ENCODE measurements at places on chromosomes 3 and 15.

GRCh38 chr3:127929818-127930413 is 14.9 kb downstream of the KBTBD12 start:
- H3K4me3 ChIP-seq = no peak overlapping the region
- DNase-seq = no peak
- H3K36me3 ChIP-seq = peaks cover 51% of the 10 kb centered on the region

DNA sequence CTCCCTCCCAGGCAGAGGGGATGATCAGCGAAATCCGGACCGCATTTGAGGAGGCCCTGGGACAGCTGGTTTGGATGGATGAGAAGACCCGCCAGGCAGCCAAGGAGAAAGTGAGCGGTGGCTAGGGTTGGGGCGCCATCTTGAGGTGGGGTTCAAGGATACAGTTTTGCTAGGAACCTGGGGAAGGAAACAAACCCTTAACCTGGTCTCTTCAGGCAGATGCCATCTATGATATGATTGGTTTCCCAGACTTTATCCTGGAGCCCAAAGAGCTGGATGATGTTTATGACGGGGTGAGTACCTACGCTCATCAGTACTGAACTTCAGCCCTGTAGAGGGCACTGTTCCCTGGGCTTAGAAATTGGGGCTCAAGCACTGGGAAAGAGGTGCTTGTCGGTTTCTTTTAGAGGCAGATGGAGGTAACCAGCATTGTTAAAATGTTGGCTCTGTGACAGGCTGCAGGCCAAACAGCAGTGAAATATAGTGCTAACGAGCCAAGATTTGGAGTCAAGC is 9.6 kb upstream of the PSMD2 start:
- H3K36me3 ChIP-seq = no peaks in the 10 kb centered on the region
- H3K27me3 ChIP-seq = peaks cover 10% of the 10 kb centered on the region
- H3K27ac ChIP-seq = no peak overlapping the region
- no peaks in the 10 kb centered on the region for H3K4me1 ChIP-seq

- no peak overlapping the region for H3K27ac ChIP-seq
- no peaks in the 10 kb centered on the region for H3K36me3 ChIP-seq
- DNase-seq = no peak
- no peaks in the 10 kb centered on the region for H3K4me1 ChIP-seq
- H3K27me3 ChIP-seq = no peaks in the 10 kb centered on the region
Observed at GRCh38 chr3:73197187-73197586, 135.7 kb downstream of the EBLN2 start.

- no peak overlapping the region for H3K4me3 ChIP-seq
- no peaks in the 10 kb centered on the region for H3K4me1 ChIP-seq
- H3K27ac ChIP-seq = no peak overlapping the region
Observed at GRCh38 chr3:64103131-64103530, 79.8 kb upstream of the PSMD6 start.

- no peak for DNase-seq
- H3K27ac ChIP-seq = no peak overlapping the region
- H3K4me1 ChIP-seq = no peaks in the 10 kb centered on the region
- H3K4me3 ChIP-seq = no peak overlapping the region
- H3K36me3 ChIP-seq = no peaks in the 10 kb centered on the region
Observed at GRCh38 chr3:10646531-10647335, 141.3 kb upstream of the ATP2B2 start.

DNA sequence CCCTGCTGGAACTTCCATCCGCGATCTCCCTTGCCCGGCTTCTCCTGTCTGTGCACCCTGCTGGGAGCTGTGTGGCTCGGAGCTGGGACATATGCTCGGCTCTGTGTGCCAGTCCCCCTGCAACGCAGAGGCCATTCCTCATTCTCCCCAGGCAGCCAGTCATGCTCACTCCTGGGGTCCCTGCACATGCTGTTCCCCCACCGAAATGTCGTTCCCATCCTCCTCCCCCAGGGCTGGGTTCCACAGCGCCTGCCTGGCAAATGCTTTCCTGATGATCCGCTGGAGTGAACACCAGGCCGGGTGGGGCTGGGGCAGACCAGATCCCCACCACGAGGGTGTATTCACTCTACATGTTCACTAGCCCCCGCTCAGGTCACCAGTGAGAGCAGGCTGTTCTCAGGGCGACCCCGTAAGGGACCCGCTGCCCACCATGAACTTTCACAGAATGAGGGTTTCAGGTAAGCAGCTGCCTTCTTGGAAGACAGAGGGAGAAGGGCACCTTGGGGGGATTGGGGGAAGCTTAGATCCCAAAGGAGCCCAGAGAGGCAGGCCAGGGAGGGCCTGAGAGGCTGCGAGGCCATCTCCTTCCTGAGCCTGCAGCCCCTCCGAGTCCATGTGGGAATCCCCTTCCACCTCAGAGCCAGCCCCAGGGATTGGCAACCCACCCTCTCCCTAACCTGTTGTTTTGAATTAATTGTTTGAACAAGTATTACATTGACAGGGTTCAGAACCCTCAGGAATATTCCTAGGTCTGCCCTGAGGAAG is 88.7 kb upstream of the IQSEC1 start:
- no peak for DNase-seq
- H3K27ac ChIP-seq = no peak overlapping the region
- H3K4me1 ChIP-seq = no peaks in the 10 kb centered on the region
- no peaks in the 10 kb centered on the region for H3K36me3 ChIP-seq
- no peaks in the 10 kb centered on the region for H3K27me3 ChIP-seq

DNA sequence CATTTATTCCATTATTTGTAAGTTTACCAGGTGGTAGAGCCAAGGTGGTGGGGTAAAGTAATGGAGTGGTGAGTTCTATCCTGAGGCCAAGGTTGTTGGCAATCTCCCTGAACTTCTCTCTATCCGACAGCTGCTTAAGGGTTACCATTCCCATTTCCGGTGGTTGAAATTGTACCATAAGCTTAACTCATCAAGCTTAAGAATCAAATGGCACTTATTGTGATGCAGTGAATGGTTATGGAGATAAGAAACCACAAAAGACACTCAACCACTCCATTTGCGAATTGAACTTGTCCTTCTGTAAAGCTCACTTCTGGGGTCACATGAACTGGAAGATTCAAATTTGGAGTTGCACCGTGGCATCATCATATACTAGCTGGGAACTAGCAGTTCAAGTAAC is 287.4 kb upstream of the SLCO3A1 start:
- no peak for DNase-seq
- no peak overlapping the region for H3K4me3 ChIP-seq
- H3K36me3 ChIP-seq = no peaks in the 10 kb centered on the region
- no peak overlapping the region for H3K27ac ChIP-seq

- no peaks in the 10 kb centered on the region for H3K36me3 ChIP-seq
- no peak overlapping the region for H3K4me3 ChIP-seq
- peaks cover 14% of the 10 kb centered on the region for H3K4me1 ChIP-seq
- no peaks in the 10 kb centered on the region for H3K27me3 ChIP-seq
- no peak overlapping the region for H3K27ac ChIP-seq
- no peak for DNase-seq
Observed at GRCh38 chr3:64355401-64355807, 130.1 kb upstream of the PRICKLE2 start.

- no peaks in the 10 kb centered on the region for H3K4me1 ChIP-seq
- no peak overlapping the region for H3K4me3 ChIP-seq
- H3K36me3 ChIP-seq = no peaks in the 10 kb centered on the region
- no peak for DNase-seq
- H3K27ac ChIP-seq = no peak overlapping the region
Observed at GRCh38 chr3:175598740-175599139, 739.6 kb downstream of the NAALADL2 start.

- no peaks in the 10 kb centered on the region for H3K36me3 ChIP-seq
- H3K27ac ChIP-seq = no peak overlapping the region
- no peak overlapping the region for H3K4me3 ChIP-seq
- no peaks in the 10 kb centered on the region for H3K27me3 ChIP-seq
Observed at GRCh38 chr15:62231856-62232255, 66.8 kb upstream of the C2CD4B start.

DNA sequence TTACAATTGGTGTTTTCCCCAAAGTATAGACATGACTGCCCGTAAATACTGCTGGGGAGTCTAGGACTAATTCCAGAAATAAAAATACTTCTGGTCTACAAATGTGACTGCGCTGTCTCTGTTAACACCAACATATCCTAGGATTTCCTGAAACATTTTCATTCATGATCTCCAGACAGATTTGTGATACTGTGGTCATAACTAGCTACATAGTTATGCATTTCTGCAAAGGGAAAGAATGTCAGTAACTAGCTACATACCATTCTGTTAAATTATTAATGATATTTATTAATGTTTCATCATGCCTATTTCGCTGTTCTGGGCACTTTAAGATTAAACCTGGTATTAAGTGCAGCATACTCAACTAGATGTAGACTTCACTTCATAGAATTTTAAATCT is 33.3 kb downstream of the SETD5 start:
- peaks cover 22% of the 10 kb centered on the region for H3K4me1 ChIP-seq
- no peak overlapping the region for H3K27ac ChIP-seq
- no peak overlapping the region for H3K4me3 ChIP-seq
- peaks cover 98% of the 10 kb centered on the region for H3K36me3 ChIP-seq
- H3K27me3 ChIP-seq = no peaks in the 10 kb centered on the region
- no peak for DNase-seq

GRCh38 chr3:171186383-171186782 is 159.9 kb upstream of the SLC2A2 start:
- H3K27me3 ChIP-seq = no peaks in the 10 kb centered on the region
- H3K36me3 ChIP-seq = no peaks in the 10 kb centered on the region
- H3K4me1 ChIP-seq = peaks cover 44% of the 10 kb centered on the region
- DNase-seq = no peak

DNA sequence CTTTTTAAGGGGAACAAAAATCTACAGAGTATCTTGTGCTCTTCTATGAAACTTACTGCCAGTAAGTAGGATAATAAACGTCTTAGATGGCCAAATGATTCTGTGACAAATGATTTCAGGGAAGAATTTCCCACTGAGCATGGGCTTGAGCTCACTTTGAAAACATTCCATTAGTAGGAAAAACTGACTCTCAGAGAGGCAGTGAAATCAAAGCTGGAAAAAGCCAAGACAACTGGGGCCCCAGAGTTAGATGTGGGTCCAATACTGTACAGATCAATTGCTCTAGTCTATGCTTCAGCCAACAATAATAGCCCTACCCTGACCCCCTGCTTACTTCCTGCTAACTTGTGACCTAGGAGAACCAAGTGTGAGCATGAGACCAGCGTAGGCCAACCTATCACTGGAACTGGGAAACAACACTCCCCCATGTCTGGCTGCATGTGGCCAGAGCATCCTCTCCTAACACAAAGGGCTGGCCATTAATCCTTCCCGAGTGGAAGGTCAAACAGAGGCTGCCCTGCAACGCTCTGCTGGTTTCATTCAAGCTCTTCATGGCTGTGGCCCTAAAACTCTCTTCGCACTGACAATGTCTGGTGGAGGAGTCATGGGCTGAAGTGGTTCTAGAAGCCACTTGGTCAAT is 68.8 kb downstream of the FOXB1 start:
- no peaks in the 10 kb centered on the region for H3K36me3 ChIP-seq
- DNase-seq = no peak
- peaks cover 2% of the 10 kb centered on the region for H3K27me3 ChIP-seq
- no peaks in the 10 kb centered on the region for H3K4me1 ChIP-seq
- H3K27ac ChIP-seq = no peak overlapping the region

- H3K4me1 ChIP-seq = peaks cover 32% of the 10 kb centered on the region
- no peaks in the 10 kb centered on the region for H3K36me3 ChIP-seq
- no peak overlapping the region for H3K4me3 ChIP-seq
- H3K27me3 ChIP-seq = no peaks in the 10 kb centered on the region
Observed at GRCh38 chr3:178325330-178325729, 210.9 kb upstream of the KCNMB2 start.

DNA sequence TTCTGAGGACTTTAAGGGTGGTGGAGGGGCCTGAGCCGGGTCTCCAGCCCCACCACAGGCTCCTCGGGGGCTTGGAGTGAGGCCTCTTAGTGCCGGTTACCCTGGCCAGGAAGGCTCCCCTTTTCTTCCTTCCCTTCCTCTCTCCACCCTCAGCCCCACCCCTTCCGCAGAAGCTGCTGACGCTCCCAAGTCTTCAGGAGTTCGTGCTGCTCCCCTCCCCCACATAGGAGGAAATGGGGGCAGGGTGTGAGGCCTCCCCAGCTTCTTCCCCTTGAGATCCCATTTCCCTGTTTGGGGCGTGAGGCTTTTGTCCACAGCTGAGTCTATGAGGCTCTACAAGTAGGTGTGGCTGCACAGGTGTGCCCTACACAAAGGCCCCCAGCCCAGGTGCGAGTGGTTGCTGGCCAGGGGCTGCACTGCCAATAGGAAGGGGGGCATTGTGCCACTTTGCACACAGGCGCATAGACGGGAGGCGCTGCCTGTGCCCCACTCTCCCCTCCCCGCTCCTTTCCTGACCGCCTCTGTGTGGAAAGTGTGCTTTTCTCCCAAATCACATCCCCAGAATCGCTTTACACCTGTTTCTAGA is 915 bp upstream of the CALML4 start:
- H3K4me3 ChIP-seq = peak overlapping the region; percentile 20
- DNase-seq = peak; percentile 81
- no peaks in the 10 kb centered on the region for H3K27me3 ChIP-seq

DNA sequence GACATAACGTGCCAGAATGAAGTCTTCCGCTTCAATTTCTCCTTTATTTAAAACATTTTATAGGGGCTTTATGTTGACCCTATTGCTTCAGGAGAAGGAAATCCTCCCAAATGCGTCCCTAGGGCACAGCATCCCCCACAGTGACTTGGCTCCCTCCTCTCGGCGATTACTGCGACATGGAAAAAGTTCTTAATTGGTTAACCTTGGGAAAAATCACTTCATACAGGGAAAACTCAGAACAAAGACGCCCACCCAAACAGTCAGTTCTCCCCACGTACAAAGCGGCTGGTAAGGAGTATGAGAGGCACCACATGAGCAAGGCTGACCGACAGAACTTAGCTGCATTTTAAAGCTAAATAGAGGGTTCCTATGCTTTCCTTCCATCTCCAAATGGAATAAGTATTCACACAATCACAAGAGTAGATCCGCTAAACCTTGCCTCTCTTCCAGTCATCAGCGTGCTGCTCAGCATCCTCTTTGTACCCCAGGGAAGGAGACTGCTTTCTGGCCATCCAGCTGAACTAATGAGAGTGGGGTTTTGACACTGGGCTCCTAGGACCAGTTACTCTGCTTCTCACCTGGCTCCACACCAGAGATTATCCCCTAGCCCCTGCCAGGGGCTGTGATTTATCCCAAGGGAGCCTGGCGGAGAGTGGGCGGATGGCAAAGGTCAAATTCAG is 415.3 kb upstream of the WNT5A start:
- no peak overlapping the region for H3K4me3 ChIP-seq
- H3K4me1 ChIP-seq = no peaks in the 10 kb centered on the region
- no peaks in the 10 kb centered on the region for H3K27me3 ChIP-seq
- H3K27ac ChIP-seq = no peak overlapping the region

GRCh38 chr3:179732661-179733348 is 80.0 kb downstream of the USP13 start:
- no peak overlapping the region for H3K4me3 ChIP-seq
- peaks cover 12% of the 10 kb centered on the region for H3K4me1 ChIP-seq
- DNase-seq = no peak
- H3K36me3 ChIP-seq = peaks cover 12% of the 10 kb centered on the region
- H3K27me3 ChIP-seq = no peaks in the 10 kb centered on the region

GRCh38 chr3:23829242-23829934 is 23.6 kb downstream of the UBE2E1 start:
- no peaks in the 10 kb centered on the region for H3K36me3 ChIP-seq
- H3K4me3 ChIP-seq = no peak overlapping the region
- DNase-seq = no peak
- H3K27me3 ChIP-seq = no peaks in the 10 kb centered on the region

- H3K27me3 ChIP-seq = no peaks in the 10 kb centered on the region
- peaks cover 23% of the 10 kb centered on the region for H3K4me1 ChIP-seq
- H3K4me3 ChIP-seq = no peak overlapping the region
- H3K27ac ChIP-seq = no peak overlapping the region
Observed at GRCh38 chr3:47083786-47084185, 80.1 kb downstream of the SETD2 start.

Data from heart left ventricle (tissue), 16 donors.